ENCODE measurements at places on chromosomes 12 and 14. TPM values are rescaled to one million over a fixed set of nuclear protein-coding genes. Genes with fewer than 3 reads are reported as not detected.

The GARIN6 gene
- polyA plus RNA-seq = not detected

The ATP6V1D gene
- 62.1 TPM for polyA plus RNA-seq

The GLT8D2 gene
- 90.2 TPM for polyA plus RNA-seq

The HPD gene
- not detected for polyA plus RNA-seq
